ENCODE measurements at places on chromosomes 12 and 14. TPM values are rescaled to one million over a fixed set of nuclear protein-coding genes. Genes with fewer than 3 reads are reported as not detected.

RTL1 gene
- not detected for total RNA-seq

KRT1 gene
- total RNA-seq: not detected

DNA sequence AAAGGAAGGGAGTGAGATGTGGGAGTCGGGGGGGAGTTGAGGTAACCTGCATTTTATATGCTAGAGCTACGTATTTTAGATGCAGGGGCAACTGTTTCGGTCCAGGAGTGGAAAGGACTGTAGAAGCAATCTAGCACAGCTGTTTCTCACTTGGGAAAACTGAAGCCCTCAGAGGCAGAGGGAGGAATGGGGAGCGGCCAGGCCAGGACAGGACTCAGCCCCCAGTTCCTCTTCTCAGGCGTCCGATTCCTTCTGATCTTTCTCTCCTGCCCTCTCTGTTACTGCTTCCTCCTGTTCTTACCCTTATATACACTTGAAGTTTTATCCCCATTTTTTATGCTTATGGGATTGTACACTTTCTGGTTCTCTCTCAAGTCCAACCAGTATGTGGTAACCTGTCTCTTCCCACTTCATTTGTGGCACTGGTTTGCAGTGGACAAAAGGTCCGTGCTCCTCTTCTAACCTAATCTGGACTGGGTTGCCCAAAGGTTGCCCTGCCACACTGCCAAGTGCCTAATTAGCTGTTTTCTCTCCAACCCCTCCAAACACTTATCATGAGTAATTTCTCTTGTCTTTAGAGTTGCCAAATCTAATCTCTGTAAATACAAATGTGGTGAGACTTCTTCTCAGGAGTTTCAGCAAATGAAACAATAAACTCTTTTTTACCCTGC is 16.2 kb downstream of the LPCAT3 start:
- no peak overlapping the region for H3K4me3 ChIP-seq
- H3K36me3 ChIP-seq: no peaks in the 10 kb centered on the region
- no peak overlapping the region for H3K27ac ChIP-seq
- H3K27me3 ChIP-seq: peaks cover 3% of the 10 kb centered on the region
- no peak for DNase-seq

TMED8 gene
- 9.8 TPM for total RNA-seq

RAD51B gene
- total RNA-seq: 9.7 TPM

PRB3 gene
- total RNA-seq: not detected

All from glutamatergic neuron (in vitro differentiated cells).